Activated CD4-positive, alpha-beta T cell treated with anti-CD3 and anti-CD28 coated beads for 1 hour (primary cell): ENCODE measurements at places on chromosomes 7 and 10.
A peak's percentile ranks its signal among the peaks of the same experiment; 100 is the strongest.

GRCh38 chr7:51295440-51296245, 21.0 kb downstream of the COBL start:
- DNase-seq, result no peak

- peak; percentile 49 for DNase-seq
Observed at GRCh38 chr7:3092468-3092867, 48.8 kb upstream of the CARD11 start.

GRCh38 chr7:123828805-123829204, 16.2 kb upstream of the HYAL4 start:
- no peak for DNase-seq

DNA sequence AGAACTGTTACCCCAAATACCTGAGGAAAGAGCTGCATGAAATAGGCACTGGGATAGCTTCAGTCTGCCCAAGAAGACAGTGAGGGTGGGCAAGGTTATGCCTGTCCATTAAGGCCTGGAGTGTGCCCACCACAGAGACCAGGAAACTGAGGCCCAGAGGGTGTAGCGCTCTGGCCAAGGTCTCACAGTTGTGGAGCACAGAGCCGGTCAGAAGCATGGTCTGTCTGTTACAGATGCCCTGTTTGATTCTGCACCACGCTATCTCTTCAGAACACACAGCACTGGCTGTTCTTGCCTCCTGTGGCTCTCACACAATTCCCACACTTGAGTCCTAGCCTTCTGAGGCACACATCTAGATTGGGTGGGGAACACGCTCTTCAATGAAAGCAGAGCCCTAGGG, 261.4 kb downstream of the GRID1 start:
- DNase-seq, result no peak

- no peak for DNase-seq
Observed at GRCh38 chr10:60389413-60390025, at the start of gene ANK3. ANK3 (minus strand) TSS chr10:60389875; CDS start chr10:60389538, 337 bp downstream.

DNA sequence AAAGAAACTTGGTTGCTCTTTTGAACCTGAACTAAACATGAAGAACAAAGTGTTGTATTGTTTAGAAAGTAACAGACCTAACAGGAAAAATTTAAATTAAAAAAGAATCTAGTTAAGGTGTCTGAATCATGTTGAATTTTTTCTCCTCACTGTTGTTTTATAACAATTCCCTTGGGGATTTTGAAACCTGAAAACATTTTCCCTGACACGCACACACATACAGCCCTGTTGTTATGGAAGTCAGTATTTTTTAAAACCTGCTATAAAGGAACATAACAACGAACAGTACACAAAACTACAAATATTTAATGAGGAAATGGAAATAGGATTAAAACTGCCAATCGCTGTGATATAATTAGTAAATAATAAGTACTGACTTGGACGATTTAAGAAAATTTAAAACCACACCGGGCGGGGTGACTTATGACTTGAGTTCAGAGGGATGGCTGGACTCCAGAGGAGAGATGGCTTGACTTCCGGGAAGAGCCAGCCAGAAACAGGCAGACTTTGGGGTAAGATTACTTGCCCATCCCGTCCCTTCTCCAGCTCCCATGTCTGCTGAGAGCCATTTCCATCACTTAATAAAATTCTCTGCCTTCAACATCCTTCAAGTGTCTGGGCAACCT, 16.2 kb upstream of the SPOCK2 start:
- DNase-seq, result no peak

DNA sequence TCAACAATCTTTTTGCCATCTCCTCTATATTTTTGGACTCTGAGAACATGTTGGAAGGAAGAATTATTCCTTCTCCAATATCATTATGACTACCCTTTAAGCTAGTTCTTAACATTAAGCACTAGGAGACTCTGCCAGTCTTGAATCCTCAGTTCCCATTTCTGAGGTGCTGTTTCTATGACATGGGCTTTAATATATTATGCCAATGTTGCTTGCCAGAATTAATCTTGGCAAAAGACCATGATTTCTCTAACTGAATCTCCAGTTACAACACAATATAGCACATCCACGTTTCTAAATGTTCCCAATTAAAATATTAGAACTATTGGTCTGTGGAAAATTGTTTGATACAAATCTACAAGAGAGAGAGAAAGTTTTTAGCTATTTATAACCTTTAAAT, 250.0 kb downstream of the HGF start:
- no peak for DNase-seq

GRCh38 chr7:33743594-33743993, 161.7 kb upstream of the BMPER start:
- DNase-seq, result no peak

DNA sequence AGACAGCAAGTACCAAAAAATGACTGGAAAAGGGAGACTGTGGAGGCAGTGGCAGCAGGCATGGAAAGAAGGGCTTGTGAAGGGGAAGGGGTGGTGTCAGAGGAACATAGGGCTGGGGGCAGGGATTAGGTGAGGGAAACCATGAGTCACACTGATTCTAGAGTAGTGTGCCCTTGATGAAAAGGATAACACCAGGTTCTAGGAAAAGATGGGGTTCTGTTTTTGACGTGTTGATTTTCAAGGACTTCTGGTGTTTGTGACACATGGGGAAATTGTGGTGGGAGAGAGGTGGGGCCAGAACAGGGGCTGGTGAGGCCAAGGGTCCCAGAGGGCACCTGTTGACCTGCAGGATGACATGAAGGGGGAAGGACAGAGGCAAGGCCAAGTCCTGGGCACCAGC, 57.1 kb downstream of the FIGNL1 start:
- no peak for DNase-seq

GRCh38 chr7:22545529-22545928, 45.5 kb upstream of the STEAP1B start:
- no peak for DNase-seq

- no peak for DNase-seq
Observed at GRCh38 chr7:80309377-80309776, 174.7 kb downstream of the GNAI1 start.

DNA sequence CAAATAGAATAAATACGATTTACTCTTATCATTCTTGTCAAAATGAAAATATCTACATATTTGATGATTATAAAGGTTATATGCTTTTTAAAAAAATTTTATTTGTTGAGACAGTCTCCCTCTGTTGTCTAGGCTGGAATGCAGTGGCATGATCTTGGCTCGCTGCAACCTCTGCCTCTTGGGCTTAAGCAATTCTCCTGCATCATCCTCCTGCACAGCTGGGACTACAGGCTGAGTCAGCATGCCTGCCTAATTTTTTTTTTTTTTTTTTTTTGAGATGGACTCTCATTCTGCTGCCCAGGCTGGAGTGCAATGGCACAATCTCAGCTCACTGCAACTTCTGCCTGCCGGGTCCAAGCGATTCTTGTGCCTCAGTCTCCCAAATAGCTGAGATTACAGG, 48.9 kb downstream of the PUS7 start:
- DNase-seq, result no peak

GRCh38 chr10:30070001-30070685, 10.8 kb upstream of the JCAD start:
- no peak for DNase-seq

GRCh38 chr10:118272767-118273166, 69.4 kb downstream of the FAM204A start:
- no peak for DNase-seq
